Progenitor cell of endocrine pancreas (in vitro differentiated cells): ENCODE measurements at places on chromosomes 1 and 21.
A peak's percentile ranks its signal among the peaks of the same experiment; 100 is the strongest.

DNA sequence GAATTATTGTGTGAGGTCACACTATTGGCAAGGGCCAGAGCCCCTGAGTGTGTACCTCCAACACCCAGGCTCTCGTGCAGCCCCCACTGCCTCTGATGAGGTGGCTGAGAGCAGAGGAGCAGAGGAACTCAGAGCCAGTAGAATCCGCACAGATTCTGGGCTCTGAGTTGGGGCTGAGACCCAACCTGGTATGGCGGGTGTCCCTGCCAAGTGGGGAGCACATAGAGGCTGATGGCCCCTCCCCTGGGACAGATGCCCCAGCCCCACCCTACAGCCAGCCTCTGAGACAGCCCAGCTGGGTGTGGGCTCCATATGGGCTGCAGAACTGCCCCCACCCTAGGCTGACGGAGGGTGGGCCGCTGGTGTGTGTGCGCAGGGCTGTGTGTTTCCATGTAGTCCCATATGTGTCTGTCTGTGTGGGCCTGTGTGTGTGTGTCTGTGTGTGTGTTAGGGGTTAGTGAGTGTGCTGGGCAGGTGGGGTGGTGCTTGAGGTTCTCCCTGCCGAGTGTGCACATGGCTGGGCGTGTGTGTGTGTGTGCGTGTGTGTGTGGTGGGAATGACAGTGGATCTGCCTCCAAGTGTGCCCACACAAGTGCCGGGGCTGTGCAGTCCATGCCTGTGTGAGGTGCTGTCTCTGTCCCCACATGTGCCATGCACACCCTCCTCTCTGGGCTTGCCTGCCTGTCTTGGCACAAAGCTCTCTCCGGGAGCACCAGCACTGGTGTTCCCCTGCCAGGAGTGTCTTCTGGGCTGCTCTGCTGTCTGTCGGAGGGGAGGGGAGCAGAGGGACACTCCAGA, 24.4 kb downstream of the FOXO6 start:
- H3K27me3 ChIP-seq, result peaks cover 57% of the 10 kb centered on the region
- H3K27ac ChIP-seq, result no peak overlapping the region
- H3K36me3 ChIP-seq, result no peaks in the 10 kb centered on the region
- H3K4me3 ChIP-seq, result no peak overlapping the region
- no peak for DNase-seq

- H3K27ac ChIP-seq, result no peak overlapping the region
- H3K4me1 ChIP-seq, result peaks cover 32% of the 10 kb centered on the region
- H3K27me3 ChIP-seq, result no peaks in the 10 kb centered on the region
Observed at GRCh38 chr1:157304271-157304670, 166.1 kb upstream of the ETV3 start.

DNA sequence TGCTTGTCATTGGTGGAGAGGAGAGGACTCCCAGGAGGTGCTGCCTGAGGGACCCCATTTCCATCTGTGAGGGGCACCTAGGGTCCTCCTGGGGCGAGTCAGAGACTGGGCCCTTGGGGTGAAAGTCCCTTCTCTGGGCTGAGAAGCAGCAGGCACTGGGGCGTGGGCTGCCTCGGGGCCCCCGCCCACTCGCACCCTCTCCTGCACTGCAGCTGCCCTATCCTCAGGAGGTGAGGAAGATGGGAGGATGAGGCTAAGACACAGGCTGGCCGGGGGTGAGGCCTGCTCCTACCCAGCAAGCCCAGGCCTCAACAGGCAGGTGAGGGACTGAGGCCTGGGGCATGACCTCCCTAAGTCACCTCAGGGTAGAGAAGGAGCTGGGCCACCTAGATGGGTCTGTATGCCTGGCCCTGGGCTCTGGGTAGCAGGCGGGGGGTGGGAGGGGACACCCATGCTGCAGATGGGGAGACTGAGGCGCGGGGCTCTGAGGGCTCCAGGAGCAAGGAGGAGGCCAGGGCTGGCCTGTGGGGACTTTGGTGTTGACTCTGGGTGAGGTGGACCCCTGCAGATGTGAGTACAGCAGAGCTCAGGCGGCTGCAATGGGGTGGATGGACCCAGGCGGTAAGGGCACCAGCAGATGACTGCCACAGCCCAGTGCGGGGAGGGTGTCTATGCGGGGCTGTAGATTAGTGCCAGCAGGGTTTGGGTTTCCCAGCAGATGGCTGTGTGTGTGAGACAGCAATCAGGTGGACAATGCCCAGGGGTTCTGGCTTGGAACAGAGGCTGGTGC, 10.4 kb upstream of the ZNF669 start:
- peak overlapping the region; percentile 11 for H3K27ac ChIP-seq
- no peak overlapping the region for H3K4me3 ChIP-seq
- peaks cover 8% of the 10 kb centered on the region for H3K4me1 ChIP-seq
- DNase-seq, result no peak
- H3K27me3 ChIP-seq, result no peaks in the 10 kb centered on the region
- peaks cover 2% of the 10 kb centered on the region for H3K36me3 ChIP-seq

DNA sequence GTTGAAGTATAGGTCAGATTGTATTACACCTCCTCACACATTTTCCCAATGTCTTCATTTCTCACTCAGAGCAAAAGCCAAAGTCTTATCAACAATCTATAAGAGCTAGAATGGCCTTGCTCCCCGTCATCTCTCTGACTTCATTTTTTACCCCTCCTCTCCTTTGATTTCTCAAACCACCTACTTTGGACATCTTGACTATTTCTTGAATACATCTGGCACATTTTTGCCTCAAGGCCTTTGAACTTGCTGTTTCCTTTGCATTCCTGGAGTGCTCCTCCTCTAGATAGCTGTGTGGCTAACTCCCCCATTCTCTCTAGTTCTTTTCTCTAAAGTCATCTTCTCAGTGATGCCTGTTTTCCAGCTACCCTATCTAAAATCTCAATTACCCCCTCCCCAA, 7.2 kb upstream of the XCL2 start:
- H3K27ac ChIP-seq, result no peak overlapping the region
- H3K36me3 ChIP-seq, result peaks cover 5% of the 10 kb centered on the region
- H3K4me1 ChIP-seq, result peaks cover 16% of the 10 kb centered on the region
- H3K4me3 ChIP-seq, result no peak overlapping the region
- DNase-seq, result no peak
- no peaks in the 10 kb centered on the region for H3K27me3 ChIP-seq

DNA sequence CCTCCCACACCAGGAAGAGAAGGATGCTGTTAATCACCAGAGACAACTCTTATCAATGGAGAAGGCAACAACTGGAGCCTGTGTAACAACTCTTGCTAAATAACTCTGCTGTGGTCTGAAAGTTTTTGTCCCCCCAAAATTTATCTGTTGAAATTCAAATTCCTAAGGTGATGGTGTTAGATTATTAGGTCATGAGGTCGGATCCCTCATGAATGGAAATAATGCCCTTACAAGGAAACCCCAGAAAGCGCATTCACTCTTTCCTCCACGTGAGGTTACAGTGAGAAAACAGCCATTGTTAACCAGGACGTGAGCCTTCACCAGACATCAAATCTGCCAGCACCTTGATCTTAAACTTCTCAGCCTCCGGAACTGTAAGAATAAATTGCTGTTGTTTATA, 141.9 kb upstream of the CXADR start:
- no peak overlapping the region for H3K4me3 ChIP-seq
- peaks cover 20% of the 10 kb centered on the region for H3K4me1 ChIP-seq
- DNase-seq, result no peak
- H3K36me3 ChIP-seq, result peaks cover 3% of the 10 kb centered on the region
- peak overlapping the region; percentile 33 for H3K27ac ChIP-seq

DNA sequence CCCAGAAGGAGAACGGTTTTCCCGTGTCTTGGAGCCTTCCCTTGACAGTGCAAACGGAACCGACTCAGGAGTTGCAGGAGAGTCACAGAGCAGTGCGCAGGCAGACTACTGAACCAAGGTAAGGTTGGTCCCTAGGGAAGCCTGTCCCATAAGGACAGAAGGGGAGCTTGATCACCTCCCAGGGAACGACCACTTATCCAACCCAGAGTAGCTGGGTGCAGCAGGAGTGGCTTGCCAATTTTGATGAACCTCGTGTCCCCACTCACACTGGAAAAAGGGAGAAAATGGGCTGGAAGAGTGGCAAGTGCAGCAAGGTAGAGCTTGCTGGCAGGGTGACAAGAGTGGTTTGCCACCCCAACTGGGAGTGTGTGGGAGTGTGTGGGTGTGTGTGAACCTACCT, 95.1 kb downstream of the LIPI start:
- H3K36me3 ChIP-seq, result peaks cover 6% of the 10 kb centered on the region
- H3K27me3 ChIP-seq, result no peaks in the 10 kb centered on the region
- no peak overlapping the region for H3K27ac ChIP-seq
- H3K4me1 ChIP-seq, result peaks cover 3% of the 10 kb centered on the region
- H3K4me3 ChIP-seq, result no peak overlapping the region
